ENCODE measurements at places on chromosomes 5 and 9.

- DNase-seq: no peak
Observed at GRCh38 chr5:12870872-12871539, 966.8 kb upstream of the CTNND2 start.

DNA sequence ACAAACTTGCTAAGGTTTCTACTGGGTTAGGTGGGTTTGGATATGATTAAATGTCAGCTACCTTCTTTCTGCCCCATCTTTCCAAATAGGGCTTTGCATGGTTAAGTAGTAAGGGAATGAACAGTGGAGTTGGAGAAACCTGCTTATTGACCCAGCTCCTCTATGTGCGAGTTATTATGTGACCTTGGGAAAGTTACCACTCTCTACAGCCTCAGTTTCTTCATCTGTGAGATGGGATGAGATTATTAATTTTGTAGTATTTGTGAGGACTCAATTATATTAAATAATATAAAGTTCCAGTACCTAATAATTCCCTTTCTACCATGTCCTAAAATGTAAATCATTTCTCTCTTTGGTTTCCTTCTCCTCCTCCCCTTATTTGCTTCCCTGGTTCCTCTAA lies 123.4 kb downstream of the GDNF start:
- DNase-seq: no peak

DNA sequence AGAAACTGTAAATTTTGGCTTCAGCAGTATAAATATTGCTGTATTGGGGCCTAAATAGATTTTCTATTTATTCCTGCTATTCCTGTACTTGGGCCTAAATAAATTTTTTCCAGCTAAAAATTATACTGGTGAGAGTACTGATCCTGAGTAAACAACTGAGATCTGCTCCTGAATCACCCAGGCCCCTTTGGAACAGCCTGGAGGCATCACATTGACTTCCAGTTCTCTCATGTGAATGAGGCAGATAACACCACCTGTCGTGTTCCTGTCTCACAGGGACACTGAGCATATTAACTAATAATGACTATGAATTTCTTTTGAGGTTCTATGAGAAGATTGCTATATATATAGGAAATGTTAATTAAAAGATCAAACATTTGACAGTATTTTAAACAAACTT lies 119.5 kb upstream of the PLCXD3 start:
- DNase-seq: no peak

GRCh38 chr5:150489360-150490295 lies 18.3 kb upstream of the NDST1 start:
- no peak for DNase-seq

DNA sequence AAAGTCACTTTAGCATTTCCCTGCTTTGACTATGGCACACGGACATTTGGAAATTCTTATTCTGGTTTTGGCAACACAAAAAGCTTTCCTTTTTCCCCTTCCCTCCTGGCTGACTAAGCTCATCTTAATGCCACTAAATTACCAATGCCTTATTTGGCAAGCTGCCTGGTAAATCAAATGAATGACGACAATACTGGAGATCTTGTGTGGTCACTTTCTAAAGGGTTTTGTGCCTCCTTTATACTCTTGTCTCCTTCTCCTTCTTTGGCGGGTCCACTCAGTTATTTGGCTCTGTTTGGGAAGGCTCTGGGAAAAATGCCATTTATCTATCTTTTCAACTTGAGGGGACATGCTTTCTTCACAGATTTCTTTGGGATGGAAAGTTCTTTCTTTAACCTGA lies 34.9 kb downstream of the SH3GL2 start:
- DNase-seq: no peak

DNA sequence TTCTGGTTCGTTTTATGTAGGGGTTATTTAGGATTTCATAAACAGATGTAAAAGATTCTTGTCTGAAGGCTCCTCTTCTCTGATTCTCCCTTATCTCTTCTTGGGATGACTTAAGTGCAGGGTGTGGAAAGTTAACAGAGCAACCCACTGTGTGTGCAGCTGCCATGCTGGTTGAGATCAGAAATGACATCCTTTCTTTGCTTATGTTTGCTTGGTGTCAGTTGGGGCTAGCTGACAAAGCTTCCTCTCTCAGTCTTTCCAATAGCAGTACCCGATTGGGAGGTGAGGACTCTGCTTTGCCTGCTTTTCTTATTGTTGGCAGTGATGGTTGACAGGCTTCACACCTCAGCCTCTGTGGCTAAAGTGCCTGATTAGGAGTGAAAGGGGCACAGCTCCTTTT lies 26.5 kb downstream of the OGN start:
- DNase-seq: no peak

DNA sequence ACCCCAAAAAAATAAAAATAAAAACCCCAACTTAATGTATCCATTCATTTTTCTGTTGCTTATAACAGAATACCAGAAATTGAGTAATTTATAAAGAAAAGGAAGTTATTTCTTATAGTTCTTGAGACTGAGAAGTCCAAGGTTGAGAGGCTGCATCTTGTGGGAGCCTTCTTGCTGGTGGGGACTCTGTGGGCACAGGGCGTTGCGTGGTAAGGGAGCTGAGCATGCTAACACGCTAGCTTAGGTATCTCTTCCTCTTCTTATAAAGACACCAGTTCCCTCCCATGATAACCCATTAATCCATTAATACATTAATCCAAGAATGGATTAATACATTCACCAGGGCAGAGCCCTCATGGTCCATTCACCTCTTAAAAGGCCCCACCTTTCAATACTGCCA lies 150.9 kb downstream of the ZSWIM6 start:
- no peak for DNase-seq

- no peak for DNase-seq
Observed at GRCh38 chr9:71504636-71505035, 263.7 kb downstream of the CEMIP2 start.

DNA sequence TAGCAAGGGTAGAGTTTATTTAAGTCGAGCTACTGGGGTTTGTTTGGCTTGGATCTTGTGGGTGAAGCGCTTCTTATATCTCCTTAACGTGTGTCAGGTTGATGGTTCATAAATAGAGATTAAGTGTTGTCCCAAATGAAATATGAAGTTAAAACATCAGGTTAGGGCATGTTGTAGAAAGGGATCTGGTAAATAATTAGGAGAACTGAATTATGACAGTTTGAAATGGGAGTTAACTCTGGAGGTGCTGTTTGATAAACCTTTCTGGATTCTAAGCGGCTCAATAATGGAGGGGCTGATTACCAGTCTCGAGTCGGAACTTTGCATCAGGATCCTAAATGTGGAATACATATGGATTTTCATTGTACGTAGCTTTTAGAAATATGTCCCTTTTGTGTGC lies 717.0 kb upstream of the WWC1 start:
- DNase-seq: no peak
